ENCODE measurements at places on chromosomes 13 and 19. TPM values are rescaled to one million over a fixed set of nuclear protein-coding genes. Genes with fewer than 3 reads are reported as not detected.

DNA sequence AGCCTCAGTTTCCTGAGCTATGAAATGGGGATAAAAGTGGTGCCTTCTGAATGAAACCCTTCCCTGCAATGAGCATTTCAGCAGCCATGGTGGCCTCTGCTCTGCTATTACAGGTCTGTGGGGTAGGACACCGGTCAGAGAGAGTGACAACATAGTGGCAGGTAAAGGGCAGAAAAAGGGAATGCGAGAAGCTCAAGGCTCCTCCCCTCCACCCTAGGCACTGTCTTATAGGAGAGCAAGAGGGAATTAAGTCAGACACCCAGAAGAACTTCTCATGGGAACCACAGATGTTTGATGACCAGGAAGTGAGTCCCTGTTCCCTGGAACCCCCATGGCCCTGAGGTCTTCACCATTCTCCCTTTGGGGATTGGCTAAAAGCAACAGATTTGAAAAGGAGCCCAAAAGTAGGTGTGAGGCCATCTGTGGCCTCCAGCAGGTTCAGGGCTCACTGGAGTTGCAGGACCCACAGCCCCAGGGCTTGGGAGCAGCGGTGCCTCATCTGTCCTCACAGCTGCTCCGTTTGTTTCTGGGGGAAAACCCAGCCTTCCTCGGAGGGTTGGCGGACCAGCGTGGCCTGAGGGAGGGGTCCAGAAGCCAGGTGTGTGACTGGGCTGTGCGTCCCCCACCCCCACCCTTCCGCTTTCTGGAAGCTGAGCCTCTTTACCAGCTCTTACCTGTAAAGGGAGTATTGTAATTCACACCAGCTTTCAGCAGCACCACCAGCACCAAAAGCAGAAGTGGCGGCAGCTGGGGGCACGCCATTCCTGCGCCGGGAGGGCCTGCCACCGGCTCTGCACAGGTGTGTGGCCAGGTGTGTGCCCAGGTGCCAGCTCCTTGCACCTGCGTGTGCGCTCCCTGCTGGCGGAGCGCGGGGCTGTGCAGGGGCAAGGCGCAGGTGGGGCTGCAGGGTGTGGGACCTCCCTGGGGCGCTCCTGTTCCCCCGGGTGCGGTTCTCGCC is 19.4 kb downstream of the IQCN start:
- H3K27ac ChIP-seq = no peak overlapping the region
- peaks cover 2% of the 10 kb centered on the region for H3K4me1 ChIP-seq
- no peaks in the 10 kb centered on the region for H3K36me3 ChIP-seq
- peaks cover 23% of the 10 kb centered on the region for H3K27me3 ChIP-seq
- DNase-seq = no peak

GRCh38 chr19:57262044-57262443 is 18.2 kb upstream of the ZNF460 start:
- H3K4me3 ChIP-seq = no peak overlapping the region
- H3K4me1 ChIP-seq = peaks cover 2% of the 10 kb centered on the region
- H3K27me3 ChIP-seq = no peaks in the 10 kb centered on the region
- no peak for DNase-seq

DNA sequence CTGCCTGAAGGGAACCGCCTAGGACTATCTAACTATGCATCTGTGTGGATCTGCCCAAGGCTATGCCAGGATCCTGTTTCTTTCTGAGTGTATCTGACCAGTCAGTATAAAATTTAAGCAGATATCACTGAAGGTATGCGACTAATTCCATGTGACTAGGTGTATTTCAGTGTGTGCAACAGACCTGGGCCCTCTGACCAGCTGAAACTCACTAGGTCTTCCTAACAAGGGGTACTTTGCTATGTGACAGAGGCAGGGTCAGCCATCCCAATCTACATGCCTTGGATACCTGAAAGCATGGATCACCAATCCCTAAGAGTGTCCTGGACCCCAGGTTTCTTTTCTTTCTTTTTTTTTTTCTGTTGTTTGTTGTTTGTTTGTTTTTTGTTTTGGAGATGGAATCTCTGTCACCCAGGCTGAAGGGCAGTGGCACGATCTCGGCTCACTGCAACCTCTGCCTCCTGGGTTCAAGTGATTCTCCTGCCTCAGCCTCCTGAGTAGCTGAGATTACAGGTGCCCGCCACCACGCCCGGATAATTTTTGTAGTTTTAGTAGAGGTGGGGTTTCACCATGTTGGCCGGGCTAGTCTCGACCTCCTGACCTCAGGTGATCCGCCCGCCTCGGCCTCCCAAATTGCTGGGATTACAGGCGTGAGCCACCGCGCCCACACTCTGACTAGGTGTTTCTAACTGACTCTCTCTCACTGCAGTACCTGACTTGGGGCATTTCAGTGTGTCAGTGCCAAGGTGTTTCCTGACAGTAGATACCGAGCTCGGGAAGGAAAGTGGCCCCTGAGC is 43.5 kb downstream of the FCGBP start:
- H3K27ac ChIP-seq = no peak overlapping the region
- H3K4me1 ChIP-seq = peaks cover 2% of the 10 kb centered on the region
- no peak overlapping the region for H3K4me3 ChIP-seq
- DNase-seq = no peak
- no peaks in the 10 kb centered on the region for H3K27me3 ChIP-seq

GRCh38 chr13:61275736-61276135 is 139.9 kb downstream of the PCDH20 start:
- no peaks in the 10 kb centered on the region for H3K27me3 ChIP-seq
- H3K4me3 ChIP-seq = no peak overlapping the region
- H3K27ac ChIP-seq = no peak overlapping the region
- no peak for DNase-seq

- peaks cover 64% of the 10 kb centered on the region for H3K4me1 ChIP-seq
- no peak overlapping the region for H3K27ac ChIP-seq
- H3K36me3 ChIP-seq = peaks cover 25% of the 10 kb centered on the region
- no peaks in the 10 kb centered on the region for H3K27me3 ChIP-seq
- DNase-seq = no peak
These were observed 3.0 kb downstream of the ANKRD10 start for GRCh38 chr13:110911880-110912279.

DNA sequence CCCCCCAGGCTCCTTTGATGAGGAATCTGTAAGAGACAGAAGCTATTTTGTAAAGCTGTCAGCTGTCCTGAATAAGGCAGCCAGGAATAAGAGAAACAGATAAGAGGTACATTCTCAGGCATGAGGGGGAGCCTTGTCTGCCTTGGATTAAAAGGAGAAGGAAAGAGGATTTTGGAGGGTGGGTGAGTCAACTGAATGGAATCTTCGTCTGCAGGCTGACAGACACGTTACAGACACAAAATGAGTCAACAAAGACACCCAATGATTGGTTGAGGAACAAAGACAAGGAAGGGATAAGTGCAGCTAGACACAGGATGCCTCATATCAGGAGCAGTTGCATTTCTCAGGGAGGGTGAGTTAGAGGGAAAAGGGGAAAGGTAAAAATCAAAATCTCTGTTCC is 162.5 kb downstream of the OLFM4 start:
- H3K4me1 ChIP-seq = no peaks in the 10 kb centered on the region
- H3K27ac ChIP-seq = no peak overlapping the region
- H3K4me3 ChIP-seq = no peak overlapping the region
- no peaks in the 10 kb centered on the region for H3K36me3 ChIP-seq
- no peaks in the 10 kb centered on the region for H3K27me3 ChIP-seq

DNA sequence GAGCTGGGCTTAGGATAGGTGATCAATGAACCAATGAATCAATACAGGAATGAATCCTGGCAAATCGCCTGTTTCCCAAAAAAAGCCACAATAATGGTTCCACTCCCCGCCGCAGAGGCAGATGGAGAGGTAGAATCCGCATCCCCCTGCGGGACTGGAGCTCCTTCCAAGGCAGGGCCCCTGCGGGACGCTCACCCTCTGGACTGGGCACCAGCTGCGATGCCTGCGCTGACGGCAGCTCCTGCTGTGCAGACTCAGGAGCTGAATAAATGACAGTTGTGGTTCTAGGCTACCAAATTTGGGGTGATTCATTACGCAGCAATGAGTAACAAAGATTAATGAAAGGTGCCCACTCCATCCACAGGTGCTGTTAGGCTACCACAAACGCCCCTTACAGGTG is 8.8 kb upstream of the CDC34 start:
- H3K36me3 ChIP-seq = no peaks in the 10 kb centered on the region
- no peak for DNase-seq
- H3K27ac ChIP-seq = no peak overlapping the region
- H3K4me3 ChIP-seq = no peak overlapping the region
- no peaks in the 10 kb centered on the region for H3K4me1 ChIP-seq
- H3K27me3 ChIP-seq = no peaks in the 10 kb centered on the region

DNA sequence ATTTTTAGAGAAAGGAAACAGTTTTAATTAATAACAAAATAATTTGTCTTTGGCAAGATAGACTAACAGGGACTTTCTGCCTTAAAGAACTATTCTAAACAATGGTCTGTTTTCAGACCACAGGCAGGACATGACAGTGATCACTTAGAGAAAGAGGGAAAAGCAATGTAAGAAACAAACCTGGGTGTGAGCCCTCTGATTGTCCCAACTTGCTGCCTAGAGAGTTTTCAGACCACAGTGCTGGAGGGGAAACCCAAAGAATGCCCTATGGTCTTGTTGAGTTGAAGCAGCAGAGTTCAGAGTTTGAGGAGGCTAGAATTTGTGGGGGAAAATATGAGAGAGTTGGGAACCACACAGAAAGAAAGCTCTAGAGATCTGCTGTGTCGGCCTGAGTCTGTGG is 38.1 kb downstream of the DGKH start:
- H3K27me3 ChIP-seq = no peaks in the 10 kb centered on the region
- H3K4me1 ChIP-seq = peaks cover 8% of the 10 kb centered on the region
- no peak overlapping the region for H3K4me3 ChIP-seq
- no peak for DNase-seq
- H3K36me3 ChIP-seq = peaks cover 11% of the 10 kb centered on the region
- no peak overlapping the region for H3K27ac ChIP-seq

DNA sequence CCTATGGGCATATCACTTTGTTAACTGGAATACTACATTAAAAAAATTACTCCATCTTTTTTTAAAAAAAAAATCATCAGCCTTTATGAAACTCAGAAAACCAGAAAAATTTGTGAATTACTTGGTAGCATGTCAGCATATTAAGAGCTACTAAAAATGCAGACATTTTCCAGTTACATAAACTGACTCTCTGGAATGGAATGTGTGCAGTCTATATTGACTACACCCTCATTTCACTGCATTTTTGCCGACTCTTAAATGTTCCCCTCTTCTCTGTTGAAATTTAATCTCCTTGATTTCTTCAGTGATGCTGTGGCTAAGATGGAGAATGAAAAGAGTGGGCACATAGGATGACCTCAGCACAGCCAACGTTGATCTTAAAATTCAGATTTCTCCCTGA is 393.8 kb downstream of the ITGBL1 start:
- H3K27ac ChIP-seq = no peak overlapping the region
- H3K27me3 ChIP-seq = peaks cover 5% of the 10 kb centered on the region
- no peaks in the 10 kb centered on the region for H3K4me1 ChIP-seq

DNA sequence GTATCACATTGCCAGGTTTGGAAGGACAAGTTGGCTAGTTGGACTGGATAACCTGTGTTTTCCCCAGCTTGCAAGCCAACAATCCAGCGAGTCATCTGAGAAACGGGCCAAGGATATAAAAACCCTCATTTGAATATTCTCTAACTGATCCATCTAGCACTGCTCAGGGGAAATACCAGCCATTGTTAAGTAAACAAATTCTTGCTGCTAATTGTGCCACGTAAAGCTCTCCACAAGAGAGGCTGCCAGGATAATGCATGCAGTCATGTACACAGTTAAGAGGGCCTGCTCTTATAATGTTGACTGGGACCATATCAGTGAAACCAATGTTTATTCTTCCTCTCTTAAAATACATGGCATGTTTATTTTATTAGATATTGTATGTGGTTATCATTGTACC is 663.2 kb upstream of the SGCG start:
- no peak overlapping the region for H3K27ac ChIP-seq
- DNase-seq = no peak
- H3K36me3 ChIP-seq = no peaks in the 10 kb centered on the region
- no peak overlapping the region for H3K4me3 ChIP-seq
- H3K27me3 ChIP-seq = no peaks in the 10 kb centered on the region
- H3K4me1 ChIP-seq = no peaks in the 10 kb centered on the region

DNA sequence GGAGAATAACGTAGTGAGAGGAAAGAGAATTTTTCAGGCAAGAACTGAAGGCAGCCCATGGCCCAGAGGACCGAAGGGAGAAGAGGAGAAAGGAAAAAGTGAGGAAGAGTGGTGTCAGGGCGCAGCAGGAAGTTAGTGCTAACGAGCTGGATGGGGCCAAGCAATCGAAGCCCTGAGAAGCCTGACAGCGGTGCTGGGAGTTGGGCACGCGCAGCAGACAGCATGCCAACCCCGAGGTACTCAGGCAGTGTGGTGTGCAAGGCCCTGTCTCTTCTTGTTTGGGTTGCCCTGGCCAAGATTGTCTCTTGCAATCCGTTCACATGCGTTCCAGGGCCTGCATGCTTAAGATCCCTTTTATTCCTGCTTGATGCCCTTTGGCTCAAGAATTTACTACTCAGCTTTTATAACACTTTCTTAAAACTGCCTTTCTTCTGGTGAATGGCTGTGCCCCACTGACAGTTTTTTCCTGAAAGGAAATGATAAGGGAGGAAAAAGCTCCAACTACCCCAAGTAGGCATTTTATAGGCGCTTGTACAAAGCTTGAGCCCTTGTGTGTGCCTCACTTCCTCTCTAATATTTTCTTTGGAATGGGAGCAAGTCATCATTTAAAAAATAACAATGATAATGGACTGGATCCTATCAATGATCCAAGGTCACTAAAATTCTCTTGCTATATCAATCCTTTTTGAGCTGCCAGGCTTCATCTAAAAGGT is 115.4 kb downstream of the FLT1 start:
- no peak for DNase-seq
- H3K36me3 ChIP-seq = peaks cover 8% of the 10 kb centered on the region

DNA sequence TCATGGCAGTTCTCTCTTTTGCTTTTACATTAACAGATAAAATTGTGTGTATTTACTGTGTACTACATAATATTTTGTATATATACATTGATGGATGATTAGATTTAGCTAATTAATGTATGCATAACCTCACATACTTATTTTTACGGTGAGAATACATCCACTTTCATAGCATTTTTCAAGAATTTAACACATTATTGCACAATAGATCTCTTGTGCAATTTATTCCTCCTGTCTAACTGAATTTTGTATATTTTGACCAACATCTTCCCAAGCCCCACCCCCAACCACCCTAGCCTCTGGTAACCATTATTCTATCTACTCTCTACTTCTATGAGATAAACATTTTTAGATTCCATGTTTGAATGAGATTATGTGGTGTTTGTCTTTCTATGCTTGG is 194.7 kb downstream of the RBM26 start:
- no peak overlapping the region for H3K27ac ChIP-seq
- peaks cover 14% of the 10 kb centered on the region for H3K27me3 ChIP-seq
- no peaks in the 10 kb centered on the region for H3K36me3 ChIP-seq
- no peak for DNase-seq
- no peaks in the 10 kb centered on the region for H3K4me1 ChIP-seq
- no peak overlapping the region for H3K4me3 ChIP-seq

- H3K4me3 ChIP-seq = no peak overlapping the region
- peaks cover 70% of the 10 kb centered on the region for H3K4me1 ChIP-seq
- no peak overlapping the region for H3K27ac ChIP-seq
- no peak for DNase-seq
- H3K36me3 ChIP-seq = peaks cover 7% of the 10 kb centered on the region
These were observed 86.1 kb downstream of the KLF12 start for GRCh38 chr13:74047931-74048600.

The NLRP7 gene
- total RNA-seq = not detected

The METTL21C gene
- not detected for total RNA-seq

The NPAS1 gene
- total RNA-seq = not detected

The MRPL54 gene
- total RNA-seq = 77.0 TPM

The USHBP1 gene
- 0.20 TPM for total RNA-seq

All from activated naive CD4-positive, alpha-beta T cell treated with anti-CD3 and anti-CD28 coated beads for 36 hours (primary cell).